ENCODE measurements at places on chromosomes 1 and 21.

DNA sequence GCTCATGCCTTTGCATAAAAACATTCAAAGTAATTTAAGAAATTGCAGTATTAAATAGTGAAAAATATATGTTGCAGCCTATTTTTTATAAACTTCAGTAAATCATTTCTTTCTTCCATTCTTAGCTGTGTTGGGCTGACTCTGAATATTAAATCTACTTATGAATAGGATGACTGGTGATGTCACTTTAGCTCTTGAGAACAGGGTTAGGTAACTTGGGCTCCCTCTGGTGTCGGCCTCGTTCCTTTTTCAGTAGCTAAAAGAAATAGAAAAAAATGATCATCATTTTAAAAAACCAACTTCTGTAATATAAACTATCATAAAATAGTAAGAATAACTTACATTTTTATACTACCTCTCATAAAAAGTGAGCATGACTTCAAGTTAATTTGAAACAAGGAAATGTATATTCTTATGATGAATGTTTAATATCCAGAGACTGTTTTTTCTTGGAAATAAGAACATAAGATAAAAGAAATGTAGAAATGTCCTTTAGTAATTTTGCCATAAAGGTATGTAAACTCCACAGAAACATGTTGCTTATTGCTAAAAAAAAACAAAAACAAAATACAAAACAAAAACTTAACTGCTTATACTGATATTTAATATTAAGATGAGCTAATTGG, 26.8 kb upstream of the NCAM2 start:
- no peaks in the 10 kb centered on the region for H3K36me3 ChIP-seq
- H3K4me3 ChIP-seq, result no peak overlapping the region
- H3K4me1 ChIP-seq, result no peaks in the 10 kb centered on the region
- H3K27me3 ChIP-seq, result no peaks in the 10 kb centered on the region
- no peak for DNase-seq

- H3K27me3 ChIP-seq, result no peaks in the 10 kb centered on the region
- no peak overlapping the region for H3K4me3 ChIP-seq
- DNase-seq, result no peak
- no peaks in the 10 kb centered on the region for H3K36me3 ChIP-seq
These were observed 394.2 kb downstream of the DUSP10 start for GRCh38 chr1:221347706-221348105.

- DNase-seq, result no peak
- H3K4me3 ChIP-seq, result no peak overlapping the region
- no peaks in the 10 kb centered on the region for H3K36me3 ChIP-seq
- H3K27me3 ChIP-seq, result no peaks in the 10 kb centered on the region
These were observed 36.9 kb upstream of the KLHDC7A start for GRCh38 chr1:18443587-18444520.

DNA sequence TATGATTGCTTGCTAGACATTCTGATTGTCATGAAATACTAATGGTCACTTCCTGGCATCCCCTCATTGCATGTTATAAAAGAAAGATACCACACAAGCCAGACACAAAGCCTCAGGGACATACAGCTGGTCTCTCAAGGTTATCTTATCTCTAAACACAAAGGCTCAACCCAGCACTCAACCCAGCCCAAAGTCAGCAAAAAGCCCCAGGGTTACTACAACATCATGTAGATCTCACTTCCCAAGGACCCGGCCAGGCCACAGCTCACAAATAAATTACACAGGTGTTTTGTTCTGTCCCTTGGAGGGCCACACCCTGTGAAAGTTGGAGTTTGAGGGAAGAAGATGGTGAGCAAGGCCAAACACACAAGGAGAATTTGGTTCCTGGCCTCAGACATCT, 109.7 kb upstream of the BARHL2 start:
- DNase-seq, result no peak
- H3K36me3 ChIP-seq, result no peaks in the 10 kb centered on the region
- peaks cover 47% of the 10 kb centered on the region for H3K27me3 ChIP-seq
- H3K27ac ChIP-seq, result no peak overlapping the region
- H3K4me3 ChIP-seq, result no peak overlapping the region

DNA sequence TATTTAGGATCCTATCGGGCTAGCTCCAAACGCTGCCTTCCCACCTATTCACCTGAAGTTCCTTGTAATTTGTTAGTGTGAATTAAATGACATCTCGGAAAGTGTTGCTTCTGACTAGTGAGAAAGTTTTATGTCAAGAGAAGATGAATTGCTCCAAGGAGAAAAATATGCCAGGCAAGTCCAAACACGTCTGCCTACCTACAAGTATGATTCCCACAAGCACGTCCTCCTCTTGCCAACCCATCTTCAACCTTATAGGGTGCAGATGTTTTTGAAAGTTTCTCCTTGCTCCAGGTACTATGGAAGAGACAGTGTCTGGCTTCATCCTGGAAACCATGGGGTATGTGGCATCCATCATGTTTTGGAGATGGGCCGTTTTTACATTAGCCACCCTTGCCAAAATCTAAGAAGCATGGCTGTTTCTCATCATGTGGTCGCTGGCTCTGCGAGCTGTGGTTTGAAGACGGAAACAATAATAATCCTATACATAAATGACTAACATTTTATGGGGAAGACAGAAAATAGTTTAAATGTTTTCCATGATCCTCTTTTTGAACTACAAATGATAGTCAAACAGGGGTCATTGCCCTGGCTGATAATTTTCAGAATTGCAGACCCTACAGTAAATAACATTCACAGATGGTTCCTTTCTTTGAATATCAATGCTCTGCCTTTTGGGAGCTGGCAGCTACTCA, 505.8 kb downstream of the SMYD3 start:
- no peak overlapping the region for H3K4me3 ChIP-seq
- no peak for DNase-seq
- no peak overlapping the region for H3K27ac ChIP-seq
- H3K36me3 ChIP-seq, result no peaks in the 10 kb centered on the region
- H3K4me1 ChIP-seq, result peaks cover 6% of the 10 kb centered on the region
- H3K27me3 ChIP-seq, result no peaks in the 10 kb centered on the region

- no peak for DNase-seq
- H3K36me3 ChIP-seq, result no peaks in the 10 kb centered on the region
- no peaks in the 10 kb centered on the region for H3K4me1 ChIP-seq
- no peaks in the 10 kb centered on the region for H3K27me3 ChIP-seq
These were observed 4.8 kb downstream of the GBP7 start for GRCh38 chr1:89171067-89171438.

DNA sequence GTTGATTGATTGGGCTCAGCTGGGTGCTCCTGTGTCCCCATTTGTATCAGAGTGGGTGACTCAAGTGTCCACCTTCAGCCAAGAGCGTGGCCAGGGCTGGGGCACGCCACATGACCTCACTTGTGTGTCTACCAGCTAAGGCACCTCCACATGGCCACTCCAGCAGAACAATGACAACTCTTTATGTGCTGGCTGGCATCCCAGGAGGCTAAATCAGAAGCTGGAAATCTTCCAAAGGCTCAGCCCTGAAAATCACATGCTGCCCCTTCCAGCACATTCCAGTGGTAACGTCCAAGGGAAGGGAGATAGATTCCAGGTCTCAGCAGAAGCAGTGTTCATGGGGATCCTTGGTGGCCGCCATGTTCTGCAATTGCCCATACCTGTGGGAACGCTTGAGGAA, 585.5 kb downstream of the AJAP1 start:
- DNase-seq, result no peak
- H3K36me3 ChIP-seq, result no peaks in the 10 kb centered on the region
- H3K4me1 ChIP-seq, result no peaks in the 10 kb centered on the region
- H3K27me3 ChIP-seq, result peaks cover 51% of the 10 kb centered on the region

All from esophagus squamous epithelium (tissue), 5 donors.